Progenitor cell of endocrine pancreas (in vitro differentiated cells): ENCODE measurements at places on chromosomes 12 and 14.

DNA sequence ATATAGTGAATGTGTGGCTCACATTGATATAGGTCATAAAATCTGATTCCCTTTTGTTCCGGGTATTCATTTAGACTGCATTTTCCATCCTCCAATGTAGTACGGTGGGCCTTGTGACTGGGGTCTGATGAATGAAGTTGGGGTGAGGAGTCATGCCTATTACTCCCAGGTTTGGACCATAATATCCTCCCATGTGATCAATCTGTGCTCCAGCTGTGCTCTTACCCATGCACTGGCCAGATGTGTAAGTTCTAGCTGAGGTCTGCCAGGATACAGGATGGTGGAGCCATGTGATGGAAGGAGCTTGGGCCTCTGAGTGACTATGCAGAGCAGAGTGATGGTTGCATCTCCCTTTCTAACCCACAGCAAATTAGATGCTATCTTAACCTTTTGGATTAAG, 1034.0 kb upstream of the TMEM132C start:
- DNase-seq = no peak

GRCh38 chr12:49776413-49776812, 35.1 kb downstream of the TMBIM6 start:
- DNase-seq = no peak

DNA sequence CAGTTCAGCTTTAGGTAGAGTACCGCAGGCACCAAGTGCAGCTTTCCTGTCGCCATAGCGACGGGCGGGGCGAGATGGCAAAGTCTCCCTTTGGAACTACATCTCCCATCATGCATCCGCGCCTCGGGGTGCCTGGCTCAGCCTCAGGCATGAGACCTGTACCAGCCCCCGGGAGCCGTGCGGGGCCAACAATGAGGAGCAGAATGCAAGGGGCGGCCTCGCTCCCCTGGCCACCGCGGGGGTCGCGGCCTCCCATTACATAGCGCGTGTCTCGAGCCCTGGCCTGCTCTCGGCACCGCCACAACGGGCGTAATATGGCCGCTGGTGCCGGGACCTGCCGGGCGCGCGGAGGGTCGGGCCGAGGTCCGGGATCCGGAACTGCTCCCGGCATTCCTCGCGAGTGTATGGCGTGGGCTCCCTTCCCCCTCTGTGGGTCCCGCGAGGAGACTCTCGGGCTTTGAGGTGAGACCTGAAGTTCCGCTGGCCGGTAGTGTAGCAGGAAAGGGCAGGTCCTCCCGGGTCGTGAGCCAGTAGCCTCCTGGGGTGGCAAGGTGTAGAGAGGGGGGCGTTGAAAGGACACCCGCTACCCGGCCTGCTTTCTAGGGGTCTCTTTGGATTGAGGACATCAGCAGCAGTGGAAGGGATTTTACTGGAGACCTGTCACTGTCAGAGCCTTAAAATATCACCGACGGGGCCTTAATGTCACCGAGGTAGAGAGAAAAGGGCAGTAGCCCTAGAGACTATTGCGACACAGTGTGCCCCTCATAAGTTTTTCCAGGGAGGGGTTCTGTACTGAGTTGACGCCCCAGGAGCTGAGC, at the start of gene THTPA:
THTPA (plus strand) TSS at position 390 of the 818 bp plus-strand sequence. CDS start 487 bp downstream, outside the sequence.
- DNase-seq = peak; percentile 81

DNA sequence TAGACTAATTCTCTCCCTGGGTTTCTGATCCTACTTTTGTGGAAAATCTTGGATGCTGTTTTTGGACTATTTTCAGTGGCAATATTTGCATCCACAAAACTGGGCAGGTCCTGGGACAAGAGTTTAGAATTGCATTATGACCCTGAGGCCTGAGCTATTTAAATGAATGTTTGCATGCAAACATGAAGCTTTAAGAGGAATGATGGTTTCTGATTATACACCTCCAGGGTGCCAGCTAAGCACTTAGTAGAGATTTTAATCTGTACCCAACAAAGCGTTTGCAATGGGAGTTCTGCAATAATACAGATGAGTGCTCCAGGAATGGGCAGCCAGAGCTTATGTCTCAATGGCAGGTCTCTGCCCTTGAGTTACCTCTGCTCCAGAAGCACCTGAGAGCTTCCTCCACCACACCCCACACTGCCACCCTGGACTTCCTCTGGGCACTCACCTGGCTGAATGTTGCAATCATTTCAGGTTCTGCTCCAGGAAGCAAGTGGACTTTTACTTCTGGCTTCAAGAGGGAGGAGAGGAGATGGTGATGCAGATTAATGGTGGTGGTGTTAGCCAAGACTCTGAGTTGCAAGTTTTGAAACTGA, 6.0 kb upstream of the SPTLC2 start:
- DNase-seq = no peak

GRCh38 chr14:36021030-36021422, 155.5 kb downstream of the PTCSC3 start:
- DNase-seq = no peak

DNA sequence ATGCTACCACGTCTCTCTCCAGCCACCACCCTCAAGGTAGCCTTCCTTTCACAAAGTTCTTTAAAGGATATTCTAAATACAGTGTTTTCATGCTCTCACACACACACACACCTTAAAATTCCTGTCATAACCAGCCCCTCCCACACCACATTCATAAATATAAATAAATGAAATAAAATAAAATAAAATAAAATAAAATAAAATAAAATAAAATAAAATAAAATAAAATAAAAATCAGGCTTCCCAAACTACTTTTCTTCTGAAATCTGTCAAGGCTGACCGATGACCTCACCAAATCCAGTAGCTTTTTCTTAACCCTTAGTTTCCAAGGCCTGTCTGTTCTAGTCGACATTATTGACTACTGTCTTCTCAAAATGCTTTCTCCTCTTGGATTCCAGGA, 378.4 kb downstream of the SEC23A start:
- DNase-seq = no peak

- DNase-seq = no peak
These were observed 30.4 kb upstream of the PCNX4 start for GRCh38 chr14:60061371-60061770.

- no peak for DNase-seq
These were observed 6.3 kb upstream of the TPCN1 start for GRCh38 chr12:113214895-113215400.

GRCh38 chr12:694734-695503, 31.7 kb upstream of the NINJ2 start:
- DNase-seq = no peak

- DNase-seq = no peak
These were observed 21.0 kb downstream of the EEA1 start for GRCh38 chr12:92908108-92908507.

- no peak for DNase-seq
These were observed 322.0 kb downstream of the AACS start for GRCh38 chr12:125387206-125387605.

DNA sequence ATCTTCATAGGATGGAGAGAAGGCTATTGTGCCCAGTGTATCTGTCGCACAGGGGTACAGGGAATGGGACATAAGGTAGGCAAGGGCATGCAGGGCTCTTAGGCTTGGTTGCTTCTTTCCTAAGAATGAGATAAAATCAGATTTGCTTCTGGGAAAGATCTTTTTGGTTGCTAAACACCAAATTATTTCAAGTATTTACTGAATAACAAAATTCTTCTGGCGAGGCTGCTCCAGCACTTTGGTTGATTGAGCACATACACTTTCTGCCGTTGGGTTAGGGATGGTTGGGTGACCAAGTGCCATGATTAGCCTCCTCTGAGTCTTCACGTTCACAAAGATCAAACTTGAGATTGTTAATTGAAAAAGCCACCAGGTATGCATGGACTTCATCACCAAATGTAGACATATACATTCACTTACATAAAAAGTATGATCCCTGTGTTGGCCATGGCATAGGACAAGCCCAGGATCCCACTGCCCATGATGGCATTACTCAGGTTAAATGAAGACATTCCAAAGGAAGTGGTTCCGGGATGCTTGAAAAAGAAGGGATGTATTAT, 38.2 kb downstream of the SLC38A4 start:
- no peak for DNase-seq

GRCh38 chr12:82937151-82937550, 250.4 kb downstream of the TMTC2 start:
- no peak for DNase-seq

GRCh38 chr12:86659985-86660384, 403.8 kb upstream of the MGAT4C start:
- no peak for DNase-seq

GRCh38 chr12:105933671-105934665, 204.8 kb downstream of the NUAK1 start:
- no peak for DNase-seq

DNA sequence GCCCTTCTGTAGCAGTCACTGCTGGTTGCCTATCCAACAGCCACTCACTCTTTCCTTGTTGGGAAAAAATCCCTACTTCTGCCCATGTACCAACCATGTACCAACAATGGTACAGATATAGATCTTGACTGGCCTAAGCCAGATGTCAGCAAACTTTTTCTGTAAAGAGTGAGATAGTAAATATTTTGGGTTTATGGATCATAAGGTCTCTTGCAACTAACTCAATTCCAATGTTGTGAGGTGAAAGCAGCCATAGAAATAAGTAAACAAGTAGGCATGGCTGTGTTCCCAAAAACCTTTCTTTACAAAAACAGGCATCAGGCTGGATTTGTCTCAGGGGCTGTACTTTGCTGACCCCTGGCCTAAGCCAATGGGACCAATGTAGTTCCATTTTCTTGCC, 73.5 kb downstream of the ARMH4 start:
- no peak for DNase-seq

DNA sequence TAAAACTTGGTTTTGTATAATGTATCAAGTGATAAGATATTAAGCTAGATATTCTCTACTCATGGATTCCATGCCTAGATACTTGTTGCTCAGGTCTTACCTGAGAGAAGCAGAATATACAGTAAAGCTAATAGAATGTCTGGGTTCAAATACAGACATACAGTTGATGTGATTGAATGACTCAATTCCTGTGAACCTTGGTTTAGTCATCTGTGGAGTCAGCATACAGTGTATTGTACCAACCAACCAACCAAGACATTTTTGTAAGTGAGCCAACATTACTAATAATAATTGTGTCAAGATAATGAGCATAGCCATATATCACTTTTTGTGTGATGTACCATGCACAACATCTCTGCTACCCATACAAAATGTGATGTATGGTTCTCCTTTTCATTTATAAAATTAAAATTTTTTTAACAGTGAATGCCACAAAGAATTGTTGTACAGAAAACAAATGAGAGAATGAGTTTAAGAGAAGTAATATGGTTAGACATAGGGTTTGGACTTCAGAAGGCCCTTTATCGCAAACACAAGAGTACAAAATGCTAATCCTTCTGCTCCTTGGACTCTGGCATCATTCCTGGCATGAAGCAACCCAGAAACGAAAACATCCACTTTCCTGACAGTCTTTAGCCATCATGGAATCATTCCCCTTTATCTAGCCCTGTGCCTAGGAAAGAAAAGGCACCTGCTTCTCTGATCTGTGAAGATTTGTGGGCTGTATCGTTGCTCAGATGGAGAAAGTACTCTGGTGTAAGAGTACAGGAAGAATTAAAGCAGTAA, 977.2 kb upstream of the USP15 start:
- no peak for DNase-seq

DNA sequence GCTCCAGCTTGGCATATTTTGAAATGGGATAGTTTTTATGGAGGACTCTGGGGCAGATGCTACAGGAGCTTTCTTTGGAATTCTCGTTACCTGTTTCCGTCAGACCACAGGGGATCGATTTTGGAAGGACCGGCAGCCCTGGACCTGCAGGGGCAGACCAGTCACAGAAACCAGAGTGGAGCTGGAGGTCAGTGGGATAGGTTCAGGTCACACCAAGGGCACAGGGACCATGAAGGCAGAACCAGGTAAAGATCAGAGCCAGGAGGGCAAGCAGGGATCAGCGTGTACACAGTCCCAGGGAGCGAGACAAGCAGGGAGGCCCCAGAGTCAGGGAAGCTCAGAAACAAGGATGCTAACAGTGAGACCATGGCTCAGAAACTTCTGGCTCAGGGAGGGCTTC, 45.5 kb downstream of the TSPAN11 start:
- DNase-seq = no peak

DNA sequence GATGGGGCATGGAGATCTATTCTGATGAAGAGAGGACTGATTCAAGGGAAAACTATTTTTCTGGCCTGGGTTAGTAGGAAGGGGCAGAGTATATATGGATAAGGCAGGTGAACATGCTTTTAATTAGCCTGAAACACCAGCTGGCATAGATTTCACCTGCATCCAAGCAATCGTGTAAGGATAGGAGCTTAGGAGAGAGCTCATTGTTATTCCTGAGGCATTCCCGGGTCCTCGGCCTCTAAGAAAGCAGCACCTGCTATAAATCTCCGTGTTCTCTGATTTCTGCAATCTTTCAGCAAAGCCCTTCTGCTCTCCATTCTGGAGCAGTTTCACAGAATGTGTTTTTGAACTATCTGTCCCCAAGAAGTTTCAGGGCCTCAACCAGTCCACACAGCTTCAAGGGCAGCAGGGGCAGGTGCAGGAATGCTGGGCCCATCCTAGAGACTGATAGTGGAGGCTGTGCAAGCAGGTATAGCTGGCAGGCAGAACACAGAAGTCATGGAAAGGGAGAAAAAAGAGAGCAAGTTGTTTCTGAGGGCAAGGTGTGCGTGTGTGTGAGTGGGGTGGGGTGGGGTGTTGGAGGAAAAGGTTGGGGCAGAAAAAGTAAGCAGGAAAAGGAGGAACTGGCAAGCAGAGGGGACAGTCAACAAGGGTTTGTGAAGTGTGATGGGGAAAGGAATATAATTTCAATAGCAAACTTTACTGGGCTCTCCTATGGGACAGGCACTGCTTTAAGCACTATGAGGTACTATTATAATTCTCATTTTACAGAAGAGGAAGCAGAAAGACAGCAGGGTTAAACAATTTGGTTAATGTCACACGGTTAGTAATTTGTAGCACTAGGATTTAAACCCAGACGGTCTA, 203.7 kb upstream of the SSTR1 start:
- DNase-seq = no peak

GRCh38 chr12:120496413-120497340, 764 bp downstream of the DYNLL1 start:
- DNase-seq = peak; percentile 13

DNA sequence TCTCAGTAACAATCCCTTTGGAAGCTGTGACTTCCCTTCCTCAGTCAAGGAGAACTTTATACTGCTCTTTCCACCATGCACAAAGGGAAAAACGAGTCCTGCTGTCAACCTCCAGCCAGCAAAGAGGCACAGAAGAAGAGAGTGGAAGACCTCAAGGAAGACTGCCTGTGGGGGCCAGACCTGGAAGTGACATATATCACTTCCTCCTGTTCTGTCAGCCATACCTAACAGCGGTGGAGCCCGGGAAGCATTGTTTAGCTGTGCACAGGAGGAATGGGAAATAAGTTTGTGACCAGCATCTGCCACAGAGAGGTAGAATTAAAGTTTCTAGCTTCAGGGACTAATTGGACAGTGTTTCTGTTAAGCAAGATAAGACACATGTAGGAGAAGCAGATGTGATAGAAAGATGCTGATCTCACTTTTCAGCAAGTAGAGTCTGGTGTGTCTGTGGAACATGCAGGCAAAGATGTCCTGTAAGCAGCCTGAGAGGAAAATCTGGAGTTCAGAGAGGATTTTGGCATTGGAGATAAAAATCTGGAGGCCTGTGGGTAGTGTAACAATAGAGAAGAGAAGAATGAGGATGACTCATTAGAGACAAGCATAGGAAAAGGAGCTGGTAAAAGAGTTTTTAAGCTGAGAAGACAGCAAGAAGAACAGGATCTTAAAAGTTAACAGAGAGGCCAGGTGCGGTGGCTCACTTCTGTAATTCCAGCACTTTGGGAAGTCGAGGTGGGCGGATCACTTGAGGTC, 141.6 kb upstream of the CPSF6 start:
- DNase-seq = no peak

GRCh38 chr12:70267550-70267949, 24.3 kb downstream of the CNOT2 start:
- DNase-seq = no peak

GRCh38 chr14:54325766-54326165, 71.0 kb upstream of the CDKN3 start:
- no peak for DNase-seq
